ENCODE measurements at places on chromosomes 4 and X.

DNA sequence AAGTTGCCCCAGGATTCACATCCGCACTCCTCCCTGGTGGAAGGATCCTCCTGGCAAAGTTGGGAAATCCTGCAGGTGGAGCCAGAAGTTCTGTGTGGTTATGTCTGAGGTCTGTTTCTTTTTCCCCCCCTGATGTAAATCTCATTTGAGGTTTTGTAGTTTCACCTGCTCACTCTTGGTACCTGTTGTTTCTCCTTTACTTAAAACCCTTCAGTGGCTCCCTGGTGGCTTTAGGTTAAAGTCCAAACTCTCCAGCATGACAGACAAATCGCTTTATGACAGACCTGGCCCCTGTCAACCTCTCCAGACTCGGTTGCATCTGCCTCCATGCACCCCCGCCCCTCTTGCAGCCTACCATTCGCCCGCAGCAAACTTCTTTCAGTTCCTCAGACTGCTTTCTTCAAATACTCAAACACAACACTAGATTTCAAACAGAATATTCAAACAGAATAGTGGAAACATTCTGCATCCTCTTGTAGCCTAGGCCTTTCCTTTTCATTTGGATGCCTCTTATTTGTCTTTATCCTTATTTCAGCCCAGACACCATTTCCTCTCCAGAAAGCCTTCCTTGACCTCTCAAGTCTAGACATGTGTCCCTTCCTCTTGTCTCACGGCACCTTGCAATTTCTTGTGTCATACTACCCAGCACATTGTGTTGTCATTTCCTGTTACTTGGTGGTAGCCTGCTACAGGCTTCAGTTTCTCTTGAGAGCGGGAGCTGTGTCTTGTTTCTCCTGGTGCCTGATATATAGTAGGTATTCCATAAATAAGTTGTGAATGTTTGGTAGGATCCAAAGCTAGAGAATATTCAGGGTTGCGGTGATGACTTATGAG lies 24.8 kb downstream of the IL13RA1 start:
- no peak for DNase-seq

DNA sequence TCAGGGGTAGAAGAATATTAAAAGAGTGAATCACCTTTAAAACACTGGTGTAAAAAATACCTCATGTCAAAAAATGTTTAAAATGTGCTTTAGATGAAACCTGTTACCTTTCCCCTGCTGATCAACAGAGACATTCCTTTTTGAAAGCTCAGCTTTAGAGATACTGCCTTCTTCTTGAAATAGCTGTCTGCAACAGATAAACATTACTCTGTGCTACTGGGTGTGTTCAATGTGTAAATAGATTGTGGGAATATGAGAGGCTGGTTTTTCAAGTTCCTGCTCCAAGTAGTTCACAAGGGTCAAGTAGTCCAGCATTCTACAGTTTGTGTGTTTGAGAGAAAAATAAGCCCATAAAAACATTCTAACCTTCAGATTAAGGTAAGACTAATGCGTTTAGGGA lies at the start of gene SYTL5:
Gene SYTL5, plus strand, starts transcription at position 263 of the 400 bp plus-strand sequence. CDS start 27,337 bp downstream, outside the sequence.
- no peak for DNase-seq

DNA sequence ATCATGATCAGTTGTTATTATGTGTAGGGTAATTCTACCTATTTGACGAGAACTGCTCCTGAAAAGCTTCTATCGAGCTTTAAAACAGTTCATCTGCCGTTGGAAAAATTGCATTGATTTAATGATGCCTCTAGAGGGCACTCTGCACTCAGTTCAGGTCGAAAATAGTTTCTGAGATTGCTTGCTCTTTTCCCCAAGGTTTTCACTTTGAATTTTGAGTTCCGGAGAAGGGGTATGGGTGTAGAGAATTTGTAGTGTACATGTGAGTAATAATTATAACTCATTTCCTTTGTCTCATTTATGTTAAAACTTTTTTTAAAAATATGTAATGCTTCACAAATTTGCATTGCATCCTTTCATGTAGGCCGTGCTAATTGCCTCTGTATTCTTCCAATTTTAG lies 28.4 kb upstream of the TNIP3 start:
- DNase-seq, result peak; percentile 22

DNA sequence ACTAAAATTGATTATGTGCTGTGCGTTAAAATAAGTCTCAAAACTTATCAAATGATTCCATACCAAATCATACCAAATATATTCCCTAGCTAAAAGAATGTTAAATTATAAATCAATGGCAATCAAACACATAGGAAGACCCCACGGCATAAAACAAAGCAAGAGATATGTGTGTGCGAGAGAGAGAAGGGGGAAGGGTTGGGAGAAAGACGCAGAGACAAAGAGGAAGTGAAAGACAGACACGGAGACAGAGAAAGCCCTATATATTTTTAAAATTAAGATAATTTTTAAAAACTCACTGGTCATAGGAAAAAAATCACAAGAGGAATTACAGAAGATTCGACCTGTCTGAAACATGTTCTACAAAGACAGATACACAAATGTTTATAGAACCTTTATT lies 371.4 kb downstream of the NLGN4X start:
- no peak for DNase-seq

DNA sequence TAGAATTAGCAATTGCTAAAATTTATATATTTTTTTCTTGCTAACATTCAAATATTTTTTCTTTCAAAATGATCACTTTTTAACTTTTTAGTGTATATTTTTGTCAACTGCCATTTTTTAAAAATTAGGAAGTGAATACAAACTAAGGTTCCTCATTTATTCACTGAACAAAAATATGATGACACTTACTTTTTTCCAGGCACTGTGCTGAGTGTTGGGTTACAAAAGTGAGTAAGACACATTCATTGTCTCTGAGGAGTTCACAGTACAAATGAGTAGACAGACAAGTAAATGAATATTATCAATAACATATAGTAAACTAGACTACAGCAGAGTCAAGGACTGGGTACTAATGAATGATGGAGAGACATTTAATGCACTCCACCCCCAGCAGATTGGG lies 543.5 kb downstream of the PDHA2 start:
- no peak for DNase-seq

GRCh38 chrX:72042852-72043248 lies 88.9 kb downstream of the RTL5 start:
- DNase-seq, result no peak

DNA sequence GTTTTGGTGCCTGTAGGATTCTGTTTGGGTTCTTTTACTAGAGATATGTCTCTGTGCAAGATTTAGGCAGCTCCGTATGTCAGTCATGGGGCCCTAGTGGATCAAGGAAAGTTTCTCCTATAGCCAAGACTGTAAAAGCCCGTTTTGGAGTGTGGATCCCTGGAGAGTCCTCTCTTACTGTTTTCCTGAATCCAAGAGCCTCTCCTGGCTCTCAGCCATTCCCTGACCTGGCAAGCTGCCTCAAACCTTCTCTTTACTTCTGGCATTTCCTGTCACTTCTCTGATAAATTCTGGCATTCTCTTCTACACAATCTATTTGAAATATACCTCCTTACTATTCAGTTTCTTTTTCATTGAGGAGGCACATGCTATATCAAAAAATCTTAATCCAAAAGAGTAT lies 41.4 kb downstream of the DCAF12L2 start:
- no peak for DNase-seq

- no peak for DNase-seq
Observed at GRCh38 chr4:53273726-53274125, 92.1 kb downstream of the SCFD2 start.

DNA sequence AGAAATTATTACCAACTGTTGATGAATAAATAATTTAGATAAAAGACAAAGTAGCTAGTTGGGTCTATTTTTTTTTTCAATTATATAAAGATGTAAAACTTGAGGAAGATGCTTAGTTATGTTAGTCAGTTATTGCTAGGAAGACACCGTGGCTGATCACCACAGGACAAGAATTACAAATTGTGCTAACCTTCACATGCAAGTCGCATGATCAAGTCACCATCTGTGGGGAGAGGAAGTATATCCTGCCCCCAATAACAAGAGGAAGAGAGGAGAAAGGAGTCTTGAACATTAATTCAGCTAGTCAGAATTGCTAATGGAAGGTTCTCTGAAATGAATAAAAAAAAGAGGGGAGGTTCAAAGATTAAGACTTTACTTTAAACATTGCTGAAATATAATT lies 52.3 kb downstream of the CPEB2 start:
- no peak for DNase-seq

DNA sequence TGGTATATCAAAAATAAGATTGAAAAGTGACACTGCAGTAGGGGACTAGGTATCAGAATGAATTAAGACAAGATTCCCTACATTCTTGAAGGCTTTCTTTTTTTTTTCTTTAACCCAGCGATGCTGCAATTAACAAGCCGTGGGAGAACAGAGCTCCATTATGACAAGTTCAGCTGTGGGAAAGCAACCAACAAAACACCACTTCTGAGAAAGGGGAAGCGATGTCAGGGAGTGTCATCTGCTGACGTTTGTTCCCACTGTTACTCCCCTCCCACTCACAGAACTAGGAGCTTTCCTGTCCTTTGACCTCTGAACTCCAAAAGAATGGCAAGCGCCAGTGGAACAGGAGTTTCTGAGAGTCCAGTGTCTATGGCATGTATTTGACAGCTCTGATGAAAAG lies 90.2 kb upstream of the SLITRK2 start:
- DNase-seq, result no peak

DNA sequence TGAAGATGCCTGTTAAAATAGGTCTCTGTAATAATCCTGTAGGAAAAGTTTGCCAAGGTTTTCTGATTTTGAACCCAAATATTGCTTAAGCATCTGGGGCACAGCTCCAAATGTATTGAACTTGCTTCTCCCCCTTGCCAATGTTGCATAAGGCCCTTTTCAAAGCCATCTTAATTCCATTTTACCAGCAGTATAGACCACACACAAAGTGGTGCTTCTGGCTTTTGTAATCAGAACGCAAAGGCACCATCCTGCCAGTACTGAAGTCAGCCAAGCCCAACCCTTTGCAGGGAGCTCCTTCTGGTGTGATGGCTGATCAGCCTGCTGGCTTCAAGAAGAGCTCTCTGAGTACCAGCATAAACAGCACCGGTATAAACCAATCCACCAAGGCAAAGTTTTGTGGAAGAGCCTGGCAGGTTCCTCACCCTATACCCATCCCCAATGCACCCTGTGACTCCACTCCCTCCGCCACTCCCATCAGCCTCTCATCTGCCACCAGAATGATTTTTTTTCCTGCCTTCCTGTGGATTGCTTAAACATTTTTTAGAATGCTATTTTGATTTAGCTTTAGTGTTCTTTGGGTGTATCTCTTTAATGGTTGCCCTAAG lies 39.2 kb upstream of the USP9X start:
- no peak for DNase-seq

GRCh38 chr4:106893903-106894302 lies 142.2 kb downstream of the DKK2 start:
- DNase-seq, result no peak

DNA sequence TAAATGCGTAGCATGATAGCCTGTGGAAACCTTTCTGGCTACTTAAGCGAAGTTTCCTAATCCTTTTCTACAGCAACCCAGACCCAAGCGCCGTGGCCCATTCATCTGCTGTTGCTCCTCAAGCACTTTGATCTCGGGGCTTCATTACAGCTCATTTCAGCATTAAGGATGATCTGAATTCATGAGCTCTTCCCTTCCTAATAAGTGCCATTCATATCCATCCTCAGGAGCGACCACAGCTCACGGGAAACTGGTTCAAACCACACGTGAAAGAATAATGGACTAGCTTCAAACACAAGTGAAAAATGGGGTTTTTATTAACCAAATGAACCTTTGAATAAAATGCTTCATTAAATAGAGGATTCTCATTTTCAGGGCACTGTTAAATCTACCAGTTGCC lies 202.6 kb upstream of the LEF1 start:
- DNase-seq, result no peak

- no peak for DNase-seq
Observed at GRCh38 chr4:176775338-176775737, 17.4 kb downstream of the VEGFC start.

- DNase-seq, result no peak
Observed at GRCh38 chr4:110071466-110071865, 126.9 kb downstream of the ELOVL6 start.

DNA sequence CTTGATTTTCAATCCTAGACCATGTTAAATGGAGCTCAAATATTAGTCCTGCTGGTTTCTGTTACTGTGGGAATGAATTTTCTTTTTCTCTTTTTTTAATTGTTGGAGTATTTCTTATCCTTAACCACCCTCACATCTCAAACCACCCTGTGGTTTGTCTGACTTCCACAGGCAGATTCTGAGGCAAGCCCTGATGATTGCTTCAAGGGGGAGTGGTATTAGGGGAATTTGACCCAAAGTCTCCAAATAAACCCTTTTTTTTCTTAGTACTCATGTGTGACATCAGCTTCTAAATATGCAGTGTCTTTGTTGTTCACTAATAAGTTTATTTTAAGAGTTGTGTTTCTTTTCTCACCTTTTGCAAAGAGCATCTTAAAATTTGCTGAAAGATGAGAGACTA lies 810.3 kb downstream of the IL1RAPL1 start:
- DNase-seq, result no peak

DNA sequence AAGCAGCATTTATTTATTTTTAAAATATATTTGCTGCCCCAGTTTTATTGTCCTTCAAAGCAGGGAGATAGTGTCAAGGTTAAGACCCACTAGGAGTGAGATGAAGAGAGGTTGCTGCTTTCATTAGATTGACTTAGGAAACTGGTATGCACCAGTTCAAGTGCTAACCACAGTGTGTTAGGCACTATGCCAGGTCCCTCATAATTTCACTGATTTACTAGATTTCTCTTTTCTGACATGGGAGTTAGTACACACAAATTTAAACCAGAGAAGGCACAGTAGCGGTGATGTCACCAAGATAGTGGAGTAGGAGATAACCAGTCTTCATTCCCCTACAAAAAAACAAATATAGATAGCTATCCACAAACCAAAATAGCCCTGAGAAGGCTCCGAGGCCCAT lies 14.3 kb downstream of the RRAGB start:
- no peak for DNase-seq

GRCh38 chr4:58303456-58303855 lies 1193.3 kb upstream of the IGFBP7 start:
- DNase-seq, result no peak

GRCh38 chrX:135581496-135581895 lies 61.0 kb downstream of the INTS6L start:
- DNase-seq, result no peak

DNA sequence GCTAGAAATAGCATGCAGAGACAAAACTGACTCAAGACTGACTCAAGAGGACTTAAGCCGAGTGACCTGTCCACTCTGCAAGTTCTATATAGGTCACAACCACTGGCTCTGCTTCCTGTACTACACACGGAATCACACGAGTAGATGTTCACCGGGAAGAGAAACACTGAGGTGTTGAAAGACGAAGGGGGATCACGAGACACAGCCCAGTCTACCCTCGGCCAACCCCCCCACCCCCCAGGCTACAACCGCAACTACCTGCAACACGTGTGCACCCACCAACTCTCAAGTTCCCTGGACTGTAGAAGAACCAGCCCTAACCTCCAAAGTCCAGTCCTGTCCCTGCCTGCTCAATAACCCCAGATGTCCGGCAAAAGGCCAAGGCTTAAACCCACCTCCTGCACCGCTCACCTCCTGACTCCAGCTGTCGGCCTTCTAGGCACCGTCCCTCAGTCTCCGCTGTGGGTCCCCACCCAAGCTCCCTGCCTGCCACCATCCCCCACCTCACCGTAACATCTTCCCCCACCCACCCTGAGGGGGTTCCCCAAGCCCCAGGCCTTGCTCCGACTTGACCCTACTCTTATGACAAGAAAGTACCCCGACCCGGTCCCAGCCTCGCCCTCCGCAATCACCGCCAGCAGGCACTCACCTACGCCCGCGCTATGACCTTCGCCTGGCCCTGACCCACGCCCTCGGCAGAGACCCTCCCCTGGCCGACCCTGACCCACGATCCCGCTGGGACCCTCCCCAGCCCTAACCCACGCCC lies 739 bp downstream of the GAK start:
- no peak for DNase-seq

- DNase-seq, result no peak
Observed at GRCh38 chr4:182478475-182478874, 235.3 kb downstream of the TENM3 start.

- DNase-seq, result no peak
Observed at GRCh38 chr4:152709675-152710438, 30.1 kb upstream of the TMEM154 start.

Data from right kidney (tissue), 9 donors.